Effector memory CD8-positive, alpha-beta T cell (primary cell): ENCODE measurements at places on chromosomes 16 and 17.

DNA sequence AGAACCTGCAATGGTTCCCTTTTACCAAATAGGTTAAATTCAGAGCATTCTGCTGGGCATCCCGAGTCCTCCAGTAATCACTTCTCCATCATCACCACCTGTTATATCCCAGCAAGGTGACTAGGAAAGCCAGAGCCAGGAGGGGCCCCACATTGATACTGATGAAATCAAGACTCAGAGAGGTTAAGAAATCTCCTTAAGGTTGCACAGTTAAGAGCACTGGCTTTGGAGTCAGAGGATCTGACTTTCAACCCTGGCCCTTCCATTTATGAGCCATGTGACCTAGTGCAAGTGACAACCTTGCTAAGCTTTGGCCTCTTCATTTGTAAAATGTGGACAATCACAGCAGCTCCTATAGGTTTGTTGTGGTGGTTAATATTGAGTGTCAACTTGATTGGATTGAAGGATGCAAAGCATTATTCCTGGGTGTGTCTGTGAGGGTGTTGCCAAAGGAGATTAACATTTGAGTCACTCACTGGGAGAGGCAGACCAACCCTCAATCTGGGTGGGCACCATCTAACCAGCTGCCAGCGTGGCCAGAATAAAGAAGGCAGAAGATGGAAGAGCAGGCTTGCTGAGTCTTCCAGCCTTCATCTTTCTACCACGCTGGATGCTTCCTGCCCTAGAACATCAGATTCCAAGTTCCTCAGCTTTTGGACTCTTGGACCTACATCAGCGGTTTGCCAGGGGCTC is 194.2 kb upstream of the ASIC2 start:
- no peak for DNase-seq

GRCh38 chr16:22634954-22635353 is 124.3 kb downstream of the NPIPB5 start:
- no peak for DNase-seq

DNA sequence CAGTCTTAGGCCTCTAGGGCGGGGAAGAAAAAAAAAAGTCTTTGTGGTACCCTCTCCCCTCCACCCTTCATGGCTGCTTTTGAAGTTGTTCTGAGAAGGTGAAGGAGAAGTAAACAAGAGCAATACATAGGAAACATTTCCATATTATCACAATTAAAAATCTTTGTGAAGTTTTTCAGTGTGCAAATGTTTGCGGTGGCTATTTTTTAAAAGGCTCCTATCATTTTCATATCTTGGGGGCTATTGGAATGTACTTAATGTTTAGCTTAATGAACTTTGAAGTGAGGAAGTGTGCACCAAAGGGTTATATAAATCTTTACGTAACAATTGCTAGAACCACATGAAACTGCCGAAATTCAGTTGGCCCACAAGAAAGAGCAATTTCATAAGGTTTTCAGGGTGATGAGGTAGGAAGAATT is 7.6 kb downstream of the NOL11 start:
- no peak for DNase-seq

DNA sequence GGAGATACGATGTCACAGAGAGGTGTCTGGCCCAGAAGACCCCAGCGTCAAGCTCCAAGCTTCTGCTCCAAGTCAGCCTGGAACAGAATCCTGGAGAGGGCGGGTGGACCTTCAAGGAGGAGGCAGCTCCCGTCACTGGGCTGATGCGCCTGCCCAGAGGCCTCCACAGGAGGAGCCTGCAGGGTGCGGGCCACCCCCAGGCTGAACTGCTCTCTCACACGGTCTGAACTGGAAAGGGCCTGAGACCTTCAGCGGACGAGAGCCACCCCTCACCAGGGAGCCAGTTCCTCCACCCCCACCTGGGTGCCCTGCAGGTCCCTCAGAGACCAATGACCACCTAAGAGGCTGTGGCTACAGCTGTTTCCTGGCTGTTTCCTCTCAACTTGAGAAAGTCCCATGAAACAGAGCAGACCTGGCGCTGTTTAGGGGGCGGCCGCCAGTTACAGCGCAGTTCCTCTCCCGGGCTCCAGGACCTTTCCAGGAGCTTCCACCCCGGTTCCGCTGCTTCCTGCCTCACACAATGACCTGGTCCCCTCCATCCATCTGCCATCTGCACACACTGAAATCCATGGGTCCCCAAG is 36.0 kb upstream of the KLHDC4 start:
- no peak for DNase-seq

DNA sequence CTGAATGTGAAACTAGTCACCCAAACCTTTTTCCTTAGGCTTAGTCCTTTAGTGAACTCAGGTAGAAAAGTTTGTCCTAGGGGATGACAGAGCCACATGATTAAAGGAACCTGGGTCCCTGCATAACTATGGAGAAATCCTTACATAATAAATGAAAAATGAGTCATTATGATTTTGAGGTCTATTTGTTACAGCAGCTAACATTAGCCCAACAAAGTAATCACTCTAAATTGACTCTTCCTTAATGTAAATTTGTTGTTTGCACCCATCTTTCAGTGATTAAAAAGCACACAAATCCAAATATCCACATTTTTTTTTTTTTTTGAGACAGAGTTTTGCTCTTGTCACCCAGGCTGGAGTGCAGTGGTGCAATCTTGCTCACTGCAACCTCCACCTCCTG is 32.0 kb downstream of the OGFOD1 start:
- DNase-seq, result no peak

DNA sequence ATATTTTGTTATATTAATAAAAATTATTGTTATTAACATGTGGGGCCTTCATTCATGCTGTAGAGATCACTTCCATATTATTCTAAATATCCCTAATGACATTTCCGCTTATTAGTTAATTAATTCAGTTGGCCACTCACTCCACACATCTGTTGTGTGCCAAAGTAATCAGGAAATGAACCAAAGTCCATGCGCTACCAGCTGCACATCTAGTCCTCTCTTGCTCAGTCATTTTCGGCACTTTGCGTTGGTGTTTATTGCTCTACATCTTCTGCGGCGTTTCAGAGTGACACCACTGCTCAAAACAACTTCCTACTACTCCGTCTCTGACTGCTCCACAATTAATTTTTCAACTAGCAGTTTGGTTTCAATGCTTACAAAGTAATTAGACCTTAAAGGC is 101.4 kb upstream of the ZFHX3 start:
- DNase-seq, result no peak

- no peak for DNase-seq
These were observed 20.9 kb downstream of the COTL1 start for GRCh38 chr16:84596801-84597527.

- DNase-seq, result no peak
These were observed 2.0 kb downstream of the TBC1D10B start for GRCh38 chr16:30368122-30368791.

- no peak for DNase-seq
These were observed 460 bp downstream of the ELOB start for GRCh38 chr16:2776500-2777139.

- DNase-seq, result no peak
These were observed 95.5 kb upstream of the ZNF469 start for GRCh38 chr16:88287219-88287618.

DNA sequence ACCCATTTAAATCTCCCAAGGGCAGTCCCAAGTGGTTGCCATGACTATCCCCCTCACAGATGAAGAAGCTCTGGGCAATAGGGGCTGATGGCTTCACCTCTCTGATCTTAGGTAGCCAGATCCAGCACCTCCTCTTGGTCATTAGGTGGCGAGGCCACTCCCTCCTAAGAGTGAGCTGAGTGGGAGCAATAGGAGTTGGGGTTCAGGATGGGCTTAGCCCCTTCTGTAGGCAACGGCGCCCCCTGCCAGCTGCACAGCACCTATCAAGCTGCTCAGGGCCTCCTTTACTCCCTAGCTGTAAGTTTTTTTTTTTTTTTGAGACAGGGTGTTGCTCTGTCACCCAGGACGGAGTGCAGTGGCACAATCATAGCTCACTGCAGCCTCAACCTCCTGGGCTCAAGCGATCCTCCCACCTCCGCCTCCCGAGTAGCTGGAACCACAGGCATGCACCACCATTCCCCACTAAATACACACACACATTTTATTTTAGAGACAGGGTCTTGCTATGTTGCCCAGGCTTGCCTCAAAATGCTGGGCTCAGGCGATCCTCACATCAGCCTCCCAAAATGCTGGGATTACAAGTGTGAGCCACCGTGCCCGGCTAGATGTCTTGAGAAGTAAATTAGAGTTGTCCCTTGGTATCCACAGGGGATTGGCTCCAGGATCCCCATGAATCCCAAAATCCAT is 3.5 kb upstream of the RRAD start:
- no peak for DNase-seq

GRCh38 chr17:18158022-18158600 is 25.5 kb upstream of the ALKBH5 start:
- DNase-seq, result peak; percentile 93

- DNase-seq, result peak; percentile 28
These were observed 217.4 kb upstream of the TNRC6C start for GRCh38 chr17:77741109-77741508.
